Colonic mucosa (tissue), 4 donors: ENCODE measurements at places on chromosomes 13 and 19. TPM values are rescaled to one million over a fixed set of nuclear protein-coding genes. Genes with fewer than 3 reads are reported as not detected.

GRCh38 chr19:39177110-39177699 is 19.6 kb upstream of the NCCRP1 start:
- DNase-seq = no peak

The FLT1 gene
- total RNA-seq = 4.7 TPM

DNA sequence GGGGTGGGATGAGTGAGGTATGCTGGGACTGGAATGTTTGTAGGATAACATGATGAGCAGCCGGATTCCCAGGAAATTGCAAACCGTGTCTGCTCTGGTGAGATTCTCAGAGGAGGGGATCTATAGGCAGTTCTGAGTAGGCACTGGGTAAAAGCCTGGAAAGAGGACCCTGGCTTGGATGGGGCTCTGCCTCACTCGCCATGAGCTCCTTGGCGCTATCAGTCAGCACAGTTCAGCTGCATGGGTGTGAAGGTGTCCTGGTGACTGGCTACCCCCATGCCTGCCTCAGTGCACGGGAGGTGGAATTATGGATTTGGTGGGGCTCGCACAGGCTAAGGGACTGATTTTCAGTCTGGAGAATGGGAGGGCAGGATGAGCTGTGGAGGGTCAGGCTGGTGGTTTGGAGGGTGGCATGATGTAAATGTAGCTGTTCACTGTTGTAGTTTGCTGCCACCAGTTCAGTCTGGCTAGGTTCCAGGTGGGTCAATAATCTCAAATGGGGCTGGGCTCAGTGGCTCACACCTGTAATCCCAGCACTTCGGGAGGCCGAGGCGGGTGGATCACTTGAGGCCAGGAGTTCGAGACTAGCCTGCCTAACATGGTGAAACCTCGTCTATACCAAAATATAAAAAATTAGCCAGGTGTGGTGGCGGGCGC is 9.2 kb upstream of the ZNF627 start:
- DNase-seq = no peak

DNA sequence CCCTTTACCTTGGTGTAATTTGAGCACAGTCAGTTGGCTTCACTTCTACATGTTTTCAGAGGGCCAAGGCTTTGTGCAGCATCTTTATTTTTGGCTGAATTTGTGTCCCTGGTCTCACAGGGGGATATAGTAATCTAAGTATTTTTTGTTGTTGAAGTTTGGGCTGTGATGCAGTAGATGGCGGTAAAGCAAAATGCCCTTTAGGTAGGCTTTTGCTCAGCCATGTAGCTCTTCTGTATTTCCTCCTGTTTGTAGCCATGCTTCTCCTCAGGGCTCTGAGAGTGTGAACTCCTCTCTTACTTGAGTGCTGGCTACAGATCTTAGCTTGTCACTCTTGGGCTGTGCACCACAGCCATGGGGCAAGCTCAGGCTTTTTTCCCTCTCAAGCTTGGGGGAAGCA is 328.6 kb downstream of the SLITRK5 start:
- no peak for DNase-seq

DNA sequence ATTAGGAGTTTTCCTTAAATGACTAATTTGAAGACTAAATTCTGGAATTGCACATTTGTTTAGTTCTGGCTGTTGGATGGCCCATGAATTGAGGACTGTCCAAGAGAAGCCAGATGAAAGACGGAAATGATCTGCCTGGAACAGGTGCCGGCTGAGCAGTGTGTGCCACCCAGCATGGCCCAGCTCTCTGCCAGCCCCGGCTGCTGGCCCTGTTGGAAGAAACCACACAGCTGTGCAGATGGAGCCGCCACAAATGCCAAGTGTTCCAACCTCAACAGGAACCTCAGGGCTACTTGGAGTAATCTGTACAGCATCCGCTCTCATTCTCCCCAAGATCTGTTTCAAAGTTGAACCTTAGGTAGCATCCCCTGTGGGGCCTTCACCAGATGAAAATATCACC is 67.0 kb upstream of the STARD13 start:
- no peak for DNase-seq

GRCh38 chr19:3324405-3324856 is 42.0 kb upstream of the NFIC start:
- peak; percentile 78 for DNase-seq

- no peak for DNase-seq
Measured at GRCh38 chr13:62598708-62599107, 1183.1 kb upstream of the PCDH20 start.

The CDC37 gene
- total RNA-seq = 128 TPM

DNA sequence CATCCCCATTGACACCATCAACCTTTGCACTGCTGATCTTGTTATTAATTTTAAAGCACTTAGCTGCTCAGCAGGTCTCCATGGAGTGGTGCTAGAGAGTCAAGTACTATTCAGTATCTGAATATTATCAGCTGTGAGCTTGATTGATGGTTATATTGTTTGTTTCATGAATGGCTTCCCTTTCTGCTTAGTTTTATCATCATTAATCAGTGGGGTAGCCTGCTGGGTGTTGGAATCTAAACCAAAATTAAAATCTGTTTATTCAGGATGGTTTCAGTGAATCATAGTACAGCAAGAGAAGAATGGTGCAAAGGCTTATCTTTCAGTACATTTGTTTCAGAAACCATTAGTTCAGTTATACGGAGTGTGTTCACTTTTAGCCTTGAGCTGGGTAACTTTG is 42.5 kb upstream of the SCEL start:
- no peak for DNase-seq

The TEX101 gene
- 0.17 TPM for total RNA-seq

- no peak for DNase-seq
Measured at GRCh38 chr19:13117176-13117771, 734 bp upstream of the TRMT1 start.

DNA sequence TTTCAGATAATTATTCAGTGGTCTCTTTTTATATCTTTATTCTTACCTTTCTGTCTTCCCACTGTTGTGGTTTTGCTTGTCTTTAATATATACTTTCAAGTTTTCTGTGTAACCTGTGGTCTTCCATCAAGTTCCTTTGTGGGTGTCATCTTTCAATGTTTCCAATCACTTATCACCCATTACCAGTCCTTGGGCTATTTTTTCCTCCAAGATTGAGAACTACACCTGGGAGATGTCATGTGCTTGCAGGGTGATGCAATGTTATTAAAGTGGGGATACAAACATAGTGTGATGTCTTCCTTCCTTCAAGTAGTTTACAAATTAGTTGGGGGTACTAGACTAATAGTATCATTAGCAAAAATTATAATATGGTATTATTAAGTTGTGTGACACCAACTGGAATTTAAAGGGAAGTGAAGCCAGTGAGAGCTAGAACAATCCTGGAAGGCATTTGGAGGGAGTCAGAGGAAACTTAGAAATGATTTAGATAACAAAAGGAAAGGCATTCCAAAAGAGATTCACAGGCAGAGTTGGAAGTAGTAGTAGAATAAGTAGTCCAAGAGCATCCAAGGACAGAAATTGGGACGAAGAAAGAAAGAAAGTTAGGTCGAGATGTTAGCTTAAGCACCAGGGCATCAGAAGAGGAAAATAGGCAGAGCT is 3.4 kb downstream of the FNDC3A start:
- DNase-seq = no peak

GRCh38 chr13:29497137-29497654 is 98.3 kb downstream of the SLC7A1 start:
- no peak for DNase-seq

- peak; percentile 26 for DNase-seq
Measured at GRCh38 chr13:51849145-51850101, 4.4 kb upstream of the TMEM272 start.

DNA sequence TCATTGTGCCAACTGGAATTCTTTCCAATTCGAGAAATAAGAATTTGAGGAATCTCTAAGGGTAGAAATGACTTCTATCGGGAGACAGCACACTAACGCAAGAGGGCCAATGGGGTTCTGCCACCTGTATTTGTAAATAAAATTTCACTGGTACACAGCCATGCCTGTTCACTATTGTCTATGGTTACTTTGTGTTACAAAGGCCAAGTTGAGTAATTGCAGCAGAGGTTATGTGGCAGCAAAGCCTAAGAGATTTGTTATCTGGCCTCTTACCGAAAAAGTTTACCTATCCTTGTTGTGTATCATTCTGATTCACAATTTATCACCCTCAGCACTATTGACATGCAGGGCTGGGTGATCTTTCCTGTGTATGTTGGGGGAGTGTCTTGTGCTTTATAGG is 278.0 kb downstream of the KLF5 start:
- no peak for DNase-seq

DNA sequence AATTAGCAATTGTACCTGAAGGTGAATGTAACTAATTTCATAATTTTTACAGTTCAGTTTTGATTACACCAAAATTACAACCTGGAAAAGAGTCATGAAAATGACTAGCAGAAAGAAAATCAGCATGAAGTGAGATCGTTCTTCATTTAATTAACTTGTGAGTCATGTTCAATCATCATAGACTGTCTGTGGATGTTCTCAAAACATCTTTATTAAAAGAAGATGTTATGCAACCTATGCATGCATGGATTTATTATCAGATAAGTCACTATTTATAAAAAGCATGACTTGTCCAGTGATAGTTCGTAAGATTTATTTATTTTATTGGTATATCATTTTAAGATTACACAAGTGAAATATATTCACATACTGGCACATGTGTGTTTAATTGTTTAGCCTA is 245.9 kb downstream of the ITGBL1 start:
- no peak for DNase-seq

DNA sequence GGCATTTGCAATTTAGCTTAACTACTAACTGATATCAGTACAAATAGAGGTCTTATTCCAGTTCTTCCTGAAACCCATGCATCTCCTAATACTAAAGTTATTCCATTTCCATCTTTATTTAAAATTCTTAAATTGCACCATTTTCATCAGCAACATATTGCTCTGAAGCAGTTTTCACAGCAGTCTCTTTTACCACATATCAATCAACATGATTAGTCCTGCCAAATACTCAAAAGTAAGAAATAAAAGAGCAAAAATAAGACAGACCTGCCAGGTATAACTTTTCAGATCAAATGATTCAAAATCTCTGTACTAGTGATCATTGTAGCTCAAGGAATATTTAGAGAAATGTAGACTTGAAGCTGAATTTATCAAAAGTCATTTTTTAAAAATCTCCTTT is 141.7 kb downstream of the SLITRK1 start:
- no peak for DNase-seq

GRCh38 chr13:73722120-73722519 is 412.1 kb downstream of the KLF12 start:
- no peak for DNase-seq

- DNase-seq = no peak
Measured at GRCh38 chr13:27928805-27929753, 9.3 kb downstream of the PDX1 start.

GRCh38 chr13:42708391-42708790 is 73.0 kb upstream of the FAM216B start:
- DNase-seq = no peak

DNA sequence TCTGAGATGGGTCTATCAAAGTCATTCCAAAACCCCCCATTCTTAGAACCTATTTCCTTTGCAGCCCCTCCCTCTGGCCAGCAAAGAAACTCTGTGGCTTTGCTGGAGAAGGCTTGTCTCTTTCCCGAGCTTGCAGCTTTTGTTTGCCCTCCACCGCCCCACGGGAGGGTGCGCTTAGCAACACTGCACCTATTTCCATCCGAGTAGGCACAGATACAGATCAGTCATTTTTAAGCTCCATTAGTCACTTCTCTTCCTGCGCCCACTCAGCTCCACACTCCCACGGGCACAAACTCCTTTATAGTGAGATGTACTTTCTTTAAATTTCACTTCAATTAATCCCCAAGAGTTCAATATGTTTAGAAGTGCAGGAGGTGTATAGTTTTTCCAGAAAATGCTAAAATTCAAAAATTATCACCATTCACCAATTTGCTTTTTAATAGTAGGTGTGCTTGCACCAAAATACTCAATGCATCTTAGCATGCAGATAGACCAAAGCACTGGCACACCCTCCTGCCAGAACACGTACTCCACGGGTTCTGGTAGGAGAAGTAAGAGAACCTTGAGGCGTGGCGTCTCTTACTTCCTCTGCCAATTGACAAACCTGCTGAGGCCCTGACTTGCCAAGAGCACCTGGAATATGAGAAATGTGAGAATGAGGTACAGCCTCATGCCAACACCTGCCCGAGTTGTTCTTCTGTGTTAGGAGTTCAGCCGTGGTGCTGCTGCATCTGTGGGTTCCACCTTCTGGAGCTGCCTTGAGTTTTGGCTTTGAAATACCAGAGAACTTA is 183.7 kb downstream of the TEX29 start:
- DNase-seq = no peak

The SYNE4 gene
- 10.1 TPM for total RNA-seq

The ELSPBP1 gene
- not detected for total RNA-seq

- DNase-seq = no peak
Measured at GRCh38 chr13:27176470-27177410, 5.1 kb upstream of the USP12 start.

DNA sequence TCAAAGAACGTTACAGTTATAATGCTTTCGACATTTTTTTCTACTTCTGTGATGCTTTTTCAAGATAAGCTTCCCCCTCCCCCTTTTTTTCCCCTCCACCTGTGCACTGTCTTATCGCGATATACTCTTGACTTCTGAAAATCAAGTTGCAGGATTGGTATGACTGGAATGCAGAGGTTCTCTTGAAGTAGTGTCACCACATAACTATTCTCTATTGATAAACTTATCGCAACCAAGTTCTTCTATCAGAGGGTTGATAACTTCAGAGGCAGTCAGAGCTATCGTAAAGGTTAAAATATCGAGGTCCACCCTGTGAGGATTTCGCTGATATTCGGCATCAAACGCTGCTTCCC is 820 bp downstream of the EID2 start:
- DNase-seq = no peak

The SHISA7 gene
- total RNA-seq = not detected

The PPM1N gene
- total RNA-seq = 0.67 TPM

GRCh38 chr19:51559240-51559639 is 11.8 kb upstream of the ZNF175 start:
- DNase-seq = no peak

The ODAD3 gene
- total RNA-seq = 0.22 TPM

The PTPRH gene
- 131 TPM for total RNA-seq

DNA sequence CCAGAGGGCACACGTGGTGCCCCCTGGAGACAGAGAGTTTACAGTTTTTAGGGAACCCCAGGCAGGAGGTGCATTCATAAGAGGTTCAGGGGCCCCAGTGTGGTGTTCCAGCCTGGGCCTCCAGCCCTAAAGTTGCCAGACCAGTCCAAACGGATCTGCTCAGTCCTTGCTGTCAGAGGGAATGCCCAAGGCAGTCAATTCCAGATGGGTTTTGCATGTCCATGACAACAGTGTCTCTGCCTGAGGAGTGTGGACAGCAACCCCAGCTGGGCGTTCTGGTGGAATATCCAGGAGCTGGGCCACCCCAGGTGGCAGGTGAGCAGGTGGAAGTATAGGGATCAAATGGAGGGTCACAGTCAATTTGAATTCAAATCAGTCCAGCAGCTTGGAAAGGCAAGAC is 25.3 kb downstream of the FBXO27 start:
- DNase-seq = no peak

DNA sequence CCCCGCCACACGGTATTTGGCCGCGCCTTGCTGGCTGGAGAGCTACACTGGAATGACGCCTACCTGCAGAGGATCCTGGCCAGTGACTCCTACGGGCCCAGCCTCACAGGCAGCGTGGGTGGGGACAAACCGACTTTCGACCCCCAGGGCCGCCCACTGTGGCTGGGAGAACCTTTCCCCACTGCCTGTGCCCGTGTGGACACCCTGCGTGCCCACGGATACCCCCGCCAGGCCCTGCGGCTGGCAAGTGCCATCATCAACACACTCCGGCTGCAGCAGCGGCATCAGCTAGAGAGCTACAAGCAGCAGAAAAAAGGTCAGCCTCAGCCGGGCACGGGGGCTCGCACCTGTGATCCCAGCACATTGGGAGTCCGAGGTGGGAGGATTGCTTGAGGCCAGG is 19.3 kb downstream of the ZSWIM4 start:
- no peak for DNase-seq
